ENCODE measurements at places on chromosomes 4 and X.

DNA sequence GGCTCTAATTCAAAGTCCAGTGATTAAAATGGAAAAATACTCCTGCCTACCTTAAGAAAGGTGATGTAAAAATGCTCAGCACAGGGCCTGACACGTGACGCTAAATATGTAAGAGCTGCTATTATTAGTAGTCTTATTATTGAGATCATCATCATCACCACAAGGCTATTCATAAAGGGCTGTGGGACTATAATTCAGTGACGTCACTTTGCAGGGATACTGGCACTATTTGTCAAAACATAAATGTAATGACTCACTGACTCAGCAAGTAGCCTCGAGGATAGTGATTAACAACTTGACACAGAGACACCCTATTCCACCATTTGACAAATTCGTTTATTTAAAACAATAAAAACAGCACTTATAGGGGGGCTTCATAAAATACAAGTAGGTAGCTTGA is 258.9 kb downstream of the SPANXN1 start:
- no peak overlapping the region for H3K27ac ChIP-seq
- H3K36me3 ChIP-seq, result no peaks in the 10 kb centered on the region
- H3K27me3 ChIP-seq, result no peaks in the 10 kb centered on the region
- no peaks in the 10 kb centered on the region for H3K4me1 ChIP-seq
- H3K4me3 ChIP-seq, result no peak overlapping the region
- no peak for DNase-seq

DNA sequence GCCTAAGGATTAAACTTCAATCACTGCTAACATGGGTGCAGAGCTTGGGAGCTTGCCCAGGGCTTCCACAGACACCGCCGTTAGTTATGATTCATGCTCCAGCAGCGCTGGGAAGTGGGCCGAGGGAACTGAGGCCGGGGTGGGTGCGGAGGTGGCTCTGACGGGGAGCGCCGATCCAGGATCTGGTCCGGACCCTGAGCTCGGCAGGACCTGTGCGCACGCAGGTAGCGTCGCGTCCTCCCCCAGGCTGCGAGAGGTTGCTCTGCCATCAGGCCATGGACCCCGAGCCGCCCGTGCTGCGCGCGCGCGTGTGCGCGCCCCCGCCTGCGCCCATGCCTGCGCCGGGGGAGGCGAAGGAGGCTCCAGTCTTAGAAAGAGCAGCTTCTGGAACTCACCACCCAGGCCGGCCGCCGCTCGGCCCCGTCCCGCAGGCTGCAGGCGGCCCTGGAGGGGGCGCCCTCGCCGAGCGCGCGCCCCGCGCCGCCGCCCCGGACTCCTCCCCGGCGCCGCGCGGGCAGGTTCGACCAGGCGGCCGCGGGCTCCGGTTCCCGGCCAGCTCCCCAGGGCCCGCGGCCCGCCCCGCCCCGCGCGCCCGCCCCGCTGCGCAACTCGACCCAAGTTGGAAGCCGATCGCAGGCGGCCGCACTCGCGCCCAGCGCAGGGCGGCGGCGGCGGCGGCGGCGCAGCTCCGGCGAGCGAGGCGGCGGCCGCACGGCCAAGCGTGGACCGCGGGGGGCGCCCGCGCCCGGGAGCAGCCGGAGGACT is 732 bp upstream of the ADRA2C start:
- H3K36me3 ChIP-seq, result no peaks in the 10 kb centered on the region
- peaks cover 23% of the 10 kb centered on the region for H3K27me3 ChIP-seq
- DNase-seq, result no peak
- H3K27ac ChIP-seq, result no peak overlapping the region
- H3K4me3 ChIP-seq, result no peak overlapping the region

DNA sequence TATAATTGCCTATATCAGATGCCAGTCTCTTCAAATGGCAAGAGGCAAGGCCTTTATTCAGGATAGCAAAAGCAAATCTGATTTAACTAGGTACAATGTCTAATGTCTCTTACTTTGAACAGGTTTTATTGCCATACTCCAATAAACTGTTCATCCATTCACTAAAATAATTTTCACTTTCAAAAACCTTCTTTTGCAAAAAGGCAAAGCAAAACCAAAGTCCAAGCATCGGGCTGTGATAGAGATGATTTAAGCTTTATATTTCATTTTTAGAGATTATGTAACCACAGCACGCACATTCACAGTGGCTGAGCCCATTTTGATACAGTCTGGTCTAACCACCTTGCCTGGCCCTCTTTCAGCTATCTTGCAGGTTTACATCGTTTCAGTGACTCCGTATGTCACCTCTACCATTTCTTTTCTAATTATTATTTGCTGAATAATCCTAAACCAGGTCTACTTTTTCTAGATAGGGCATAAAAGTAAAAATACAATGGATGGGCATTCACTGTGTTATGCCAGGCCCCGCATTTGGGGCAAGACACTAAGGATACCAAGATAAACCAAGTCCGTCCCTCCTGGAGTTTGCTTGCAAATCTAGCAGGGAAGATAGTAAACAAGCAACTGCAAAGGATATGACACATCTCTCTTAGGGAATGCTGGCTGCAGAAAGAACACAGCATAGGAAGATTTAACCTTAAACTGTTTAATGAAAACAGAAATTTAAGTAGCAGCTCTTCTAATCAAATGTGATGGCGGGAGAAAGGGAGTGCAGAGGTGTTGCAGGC is 1.8 kb downstream of the CASP3 start:
- peak overlapping the region; percentile 88 for H3K27ac ChIP-seq
- H3K4me3 ChIP-seq, result peak overlapping the region; percentile 93
- H3K36me3 ChIP-seq, result peaks cover 33% of the 10 kb centered on the region
- H3K27me3 ChIP-seq, result no peaks in the 10 kb centered on the region

DNA sequence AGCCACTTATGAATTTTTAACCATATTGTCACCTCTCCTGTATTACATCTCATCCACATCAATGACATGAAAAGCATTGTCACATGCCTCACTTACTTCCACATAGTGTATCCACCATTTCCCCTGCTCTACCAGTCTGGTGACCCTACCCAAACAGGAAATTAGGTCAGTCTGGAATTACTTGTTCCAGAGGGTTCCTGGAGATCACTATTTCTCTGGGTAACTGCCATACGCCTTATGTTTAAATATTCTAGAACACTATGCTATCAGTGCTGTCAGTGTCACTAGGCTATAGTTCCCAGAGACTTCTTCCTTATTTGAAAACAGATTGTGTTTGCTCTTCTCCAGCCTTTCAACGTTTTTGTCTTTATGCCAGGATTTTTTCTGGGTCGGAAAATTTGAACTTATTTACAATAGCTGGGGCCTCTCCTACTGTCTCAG is 15.0 kb downstream of the SRPX2 start:
- peaks cover 8% of the 10 kb centered on the region for H3K4me1 ChIP-seq
- no peak overlapping the region for H3K27ac ChIP-seq
- H3K27me3 ChIP-seq, result peaks cover 5% of the 10 kb centered on the region
- H3K36me3 ChIP-seq, result no peaks in the 10 kb centered on the region
- DNase-seq, result no peak

- DNase-seq, result no peak
- no peak overlapping the region for H3K4me3 ChIP-seq
- peaks cover 23% of the 10 kb centered on the region for H3K36me3 ChIP-seq
- peaks cover 42% of the 10 kb centered on the region for H3K4me1 ChIP-seq
- no peak overlapping the region for H3K27ac ChIP-seq
Measured at GRCh38 chr4:114636192-114636935, 37.8 kb downstream of the UGT8 start.

DNA sequence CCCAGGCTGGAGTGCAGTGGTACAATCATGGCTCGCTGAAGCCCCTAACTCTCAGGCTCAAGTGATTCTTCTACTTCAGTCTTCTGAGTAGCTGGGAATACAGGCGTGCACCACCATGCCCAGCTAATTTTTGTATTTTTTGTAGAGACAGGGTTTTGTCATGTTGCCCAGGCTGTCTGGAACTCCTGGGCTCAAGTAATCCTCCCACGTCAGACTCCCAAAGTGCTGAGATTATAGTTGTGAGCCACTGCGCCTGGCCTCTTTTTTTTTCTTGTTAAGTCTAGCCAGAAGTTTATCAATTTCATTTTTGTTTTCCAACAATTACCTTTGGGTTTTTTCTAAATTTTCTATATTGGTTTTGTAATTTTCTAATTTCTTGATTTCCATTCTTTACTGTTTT is 100.6 kb downstream of the GC start:
- DNase-seq, result no peak
- H3K36me3 ChIP-seq, result no peaks in the 10 kb centered on the region

- no peaks in the 10 kb centered on the region for H3K36me3 ChIP-seq
- no peak overlapping the region for H3K4me3 ChIP-seq
- H3K27ac ChIP-seq, result no peak overlapping the region
- no peaks in the 10 kb centered on the region for H3K27me3 ChIP-seq
Measured at GRCh38 chr4:131309628-131310027, 1839.5 kb upstream of the PCDH10 start.

GRCh38 chr4:155800685-155801343 is 42.0 kb downstream of the GUCY1B1 start:
- H3K36me3 ChIP-seq, result no peaks in the 10 kb centered on the region
- H3K4me1 ChIP-seq, result no peaks in the 10 kb centered on the region
- no peak for DNase-seq
- no peak overlapping the region for H3K27ac ChIP-seq
- no peaks in the 10 kb centered on the region for H3K27me3 ChIP-seq

- DNase-seq, result no peak
- H3K27ac ChIP-seq, result no peak overlapping the region
- no peaks in the 10 kb centered on the region for H3K36me3 ChIP-seq
- H3K4me1 ChIP-seq, result no peaks in the 10 kb centered on the region
Measured at GRCh38 chr4:149145803-149146202, 669.8 kb downstream of the IQCM start.
